Activated naive CD8-positive, alpha-beta T cell treated with anti-CD3 and anti-CD28 coated beads for 36 hours (primary cell): ENCODE measurements at places on chromosomes 16 and 17.

- no peak for DNase-seq
These were observed 49.7 kb upstream of the ANKFY1 start for GRCh38 chr17:4313221-4314114.

DNA sequence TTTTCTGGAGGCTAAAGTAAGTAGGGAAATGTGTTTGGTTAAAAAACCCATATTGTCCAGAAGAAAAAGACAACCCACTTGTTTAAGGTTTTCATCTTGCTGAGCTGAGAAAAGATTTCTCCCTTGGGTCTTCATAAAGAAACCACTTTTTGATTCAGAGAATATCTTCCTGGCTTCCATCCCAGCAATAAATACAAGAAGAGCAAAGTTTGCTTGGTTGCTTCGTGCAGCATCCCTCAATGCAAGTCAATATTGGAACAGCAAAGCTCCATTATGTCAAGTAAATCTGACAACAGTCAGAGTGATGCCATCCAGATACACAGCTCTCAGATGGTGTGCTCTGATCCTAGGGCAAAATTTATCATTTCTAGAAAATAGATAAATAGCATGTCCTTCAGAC is 118.9 kb upstream of the PIRT start:
- no peak for DNase-seq

DNA sequence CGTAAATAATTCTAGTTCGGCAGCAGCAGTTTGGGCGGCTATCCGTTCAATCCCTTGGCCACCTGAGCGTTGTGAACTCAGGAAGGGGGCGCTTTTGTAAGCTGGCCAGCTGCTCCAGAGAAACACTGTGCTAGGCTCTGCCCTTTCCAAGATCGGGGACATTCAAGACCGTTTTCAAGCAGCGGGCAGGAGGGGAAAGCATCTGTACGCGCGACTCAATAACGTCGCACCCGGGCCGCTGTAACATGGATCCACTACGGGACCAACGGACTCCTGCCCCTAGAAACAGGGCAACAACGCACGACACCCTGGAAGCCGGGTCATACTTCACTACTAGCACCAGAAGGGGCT is 463 bp downstream of the TOP2A start:
- DNase-seq = no peak

DNA sequence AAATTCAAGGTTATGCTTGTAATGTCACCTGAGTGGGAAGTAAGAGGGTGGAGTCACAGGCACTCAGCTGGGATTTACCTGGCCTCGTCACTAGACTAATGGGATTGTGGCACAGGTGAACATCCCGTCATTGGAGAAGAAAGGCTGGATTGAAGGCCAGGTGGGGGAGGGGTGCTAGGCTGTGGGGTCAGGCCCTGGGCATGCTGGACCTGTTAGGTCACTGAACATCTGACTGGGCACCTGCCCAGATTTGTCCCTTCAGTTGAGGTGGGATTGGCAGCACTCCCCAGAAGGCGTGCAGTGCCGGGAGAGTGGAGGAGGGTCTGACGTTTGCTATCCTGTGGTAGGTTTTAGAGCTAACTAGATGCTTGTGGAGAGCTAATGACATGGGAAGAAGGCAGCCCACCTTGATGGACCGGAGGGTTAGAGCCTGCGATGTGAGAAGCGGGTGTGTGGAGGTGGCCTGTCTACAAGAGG is 161.5 kb upstream of the ZNF267 start:
- no peak for DNase-seq

- peak; percentile 87 for DNase-seq
These were observed at the start of gene PGS1 for GRCh38 chr17:78378225-78379130. TSS of gene PGS1 (plus strand) at chr17:78378649. CDS start at chr17:78378666, 17 bp downstream.
